CD8-positive, alpha-beta memory T cell (primary cell): ENCODE measurements at places on chromosomes 4 and X. TPM values are rescaled to one million over a fixed set of nuclear protein-coding genes. Genes with fewer than 3 reads are reported as not detected.

The LNX1 gene
- polyA plus RNA-seq = 0.30 TPM

The VAMP7 gene
- polyA plus RNA-seq = 65.4 TPM

The PLCXD1 gene
- 4.6 TPM for polyA plus RNA-seq

The AMTN gene
- not detected for polyA plus RNA-seq

The ALPK1 gene
- 1.1 TPM for polyA plus RNA-seq

The XKRX gene
- not detected for polyA plus RNA-seq

The ZNF157 gene
- not detected for polyA plus RNA-seq

The AKAP17A gene
- 52.1 TPM for polyA plus RNA-seq

The ATP2B3 gene
- polyA plus RNA-seq = not detected

The SPATA18 gene
- not detected for polyA plus RNA-seq

The ADH6 gene
- not detected for polyA plus RNA-seq

The CT45A1 gene
- not detected for polyA plus RNA-seq

The CXCL10 gene
- polyA plus RNA-seq = not detected

The AFM gene
- not detected for polyA plus RNA-seq

The HTN3 gene
- not detected for polyA plus RNA-seq

The CACNA1F gene
- not detected for polyA plus RNA-seq

The AWAT2 gene
- not detected for polyA plus RNA-seq

The NUP62CL gene
- 2.0 TPM for polyA plus RNA-seq

The DGKK gene
- not detected for polyA plus RNA-seq

The MAGEA11 gene
- polyA plus RNA-seq = not detected

The EXOC1L gene
- polyA plus RNA-seq = not detected

The SMC1A gene
- polyA plus RNA-seq = 79.1 TPM

The HHIP gene
- not detected for polyA plus RNA-seq

The TLR6 gene
- 1.3 TPM for polyA plus RNA-seq

The DSPP gene
- polyA plus RNA-seq = not detected

The YY2 gene
- polyA plus RNA-seq = 0.59 TPM

The ADRA2C gene
- not detected for polyA plus RNA-seq

The SPIN2A gene
- polyA plus RNA-seq = 0.13 TPM

The PCDH18 gene
- not detected for polyA plus RNA-seq

The SPANXD gene
- not detected for polyA plus RNA-seq

The ZCCHC12 gene
- 0.12 TPM for polyA plus RNA-seq

The CT45A3 gene
- not detected for polyA plus RNA-seq

The ALB gene
- not detected for polyA plus RNA-seq
